ENCODE measurements at places on chromosomes 12 and 14.

GRCh38 chr12:15778126-15778525 lies 11.1 kb downstream of the EPS8 start:
- DNase-seq, result no peak

- no peak for DNase-seq
Observed at GRCh38 chr14:81281332-81281731, 60.6 kb upstream of the GTF2A1 start.

GRCh38 chr14:92578511-92578910 lies 64.9 kb downstream of the RIN3 start:
- no peak for DNase-seq

GRCh38 chr12:1102115-1102514 lies 111.1 kb downstream of the ERC1 start:
- no peak for DNase-seq

GRCh38 chr12:50174971-50175715 lies 8.0 kb upstream of the CERS5 start:
- no peak for DNase-seq

DNA sequence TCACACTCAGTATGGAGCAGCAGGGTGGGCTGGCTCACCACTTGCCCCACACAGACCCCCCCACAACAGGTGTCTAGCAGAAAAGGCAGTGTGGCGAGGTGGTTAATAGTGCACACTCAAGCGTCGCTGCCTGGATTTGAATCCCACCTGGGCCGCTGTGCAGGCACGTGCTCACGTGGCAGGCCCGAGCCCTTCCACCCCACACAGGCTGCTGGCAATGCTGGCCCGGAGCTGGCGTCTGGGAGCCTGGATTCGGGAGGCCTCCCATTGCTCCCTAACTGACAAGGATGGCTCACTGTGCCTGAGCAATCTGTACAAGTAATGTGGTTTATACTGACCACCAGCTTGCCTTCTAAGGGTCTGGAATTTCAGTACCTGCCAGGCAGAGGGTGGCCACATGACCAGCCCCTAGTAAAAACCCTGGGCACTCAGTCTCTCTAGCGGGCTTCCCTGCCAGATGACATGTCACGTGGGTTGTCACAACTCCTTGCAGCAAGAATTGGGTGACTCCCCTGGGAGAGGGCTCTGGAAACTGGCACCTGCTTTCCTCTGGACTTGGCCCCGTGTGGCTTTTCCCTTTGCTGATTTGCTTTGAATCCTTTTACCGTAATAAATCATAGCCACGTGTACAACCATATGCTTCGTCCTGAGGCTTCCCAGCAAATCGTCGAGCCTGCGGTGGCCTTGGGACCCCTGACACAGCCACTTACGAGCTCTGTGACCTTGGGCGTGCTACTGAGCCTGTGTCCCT lies 72.8 kb downstream of the SCARB1 start:
- DNase-seq, result no peak

- DNase-seq, result no peak
Observed at GRCh38 chr14:96741151-96741977, 55.8 kb upstream of the VRK1 start.

GRCh38 chr14:101731187-101732080 lies 30.1 kb upstream of the PPP2R5C start:
- peak; percentile 33 for DNase-seq

GRCh38 chr12:95481072-95481471 lies 7.1 kb downstream of the METAP2 start:
- no peak for DNase-seq

- no peak for DNase-seq
Observed at GRCh38 chr14:59061292-59061691, 127.2 kb upstream of the DAAM1 start.

Data from esophagus squamous epithelium (tissue), 5 donors.